Heart left ventricle (tissue), 16 donors: ENCODE measurements at places on chromosomes 5 and 9. TPM values are rescaled to one million over a fixed set of nuclear protein-coding genes. Genes with fewer than 3 reads are reported as not detected.

Gene ACOT12
- total RNA-seq: not detected

Gene EQTN
- not detected for total RNA-seq

Gene CDKN2A
- total RNA-seq: 1.7 TPM

Gene MLANA
- not detected for total RNA-seq

Gene RAB3C
- not detected for total RNA-seq

Gene MACROH2A1
- 128 TPM for total RNA-seq

Gene ASPN
- 25.9 TPM for total RNA-seq

Gene C6
- total RNA-seq: 77.0 TPM

Gene AFAP1L1
- total RNA-seq: 46.8 TPM
